ENCODE measurements at places on chromosomes 2 and 18. TPM values are rescaled to one million over a fixed set of nuclear protein-coding genes. Genes with fewer than 3 reads are reported as not detected.

GRCh38 chr2:141317986-141318385 lies 812.8 kb downstream of the LRP1B start:
- DNase-seq: no peak
- H3K36me3 ChIP-seq: no peaks in the 10 kb centered on the region
- no peak overlapping the region for H3K4me3 ChIP-seq
- H3K27me3 ChIP-seq: no peaks in the 10 kb centered on the region
- no peak overlapping the region for H3K27ac ChIP-seq
- no peaks in the 10 kb centered on the region for H3K4me1 ChIP-seq

GRCh38 chr2:109148117-109148746 lies 19.2 kb downstream of the SH3RF3 start:
- no peak overlapping the region for H3K4me3 ChIP-seq
- no peak for DNase-seq
- no peaks in the 10 kb centered on the region for H3K36me3 ChIP-seq
- H3K27me3 ChIP-seq: no peaks in the 10 kb centered on the region
- H3K4me1 ChIP-seq: no peaks in the 10 kb centered on the region

DNA sequence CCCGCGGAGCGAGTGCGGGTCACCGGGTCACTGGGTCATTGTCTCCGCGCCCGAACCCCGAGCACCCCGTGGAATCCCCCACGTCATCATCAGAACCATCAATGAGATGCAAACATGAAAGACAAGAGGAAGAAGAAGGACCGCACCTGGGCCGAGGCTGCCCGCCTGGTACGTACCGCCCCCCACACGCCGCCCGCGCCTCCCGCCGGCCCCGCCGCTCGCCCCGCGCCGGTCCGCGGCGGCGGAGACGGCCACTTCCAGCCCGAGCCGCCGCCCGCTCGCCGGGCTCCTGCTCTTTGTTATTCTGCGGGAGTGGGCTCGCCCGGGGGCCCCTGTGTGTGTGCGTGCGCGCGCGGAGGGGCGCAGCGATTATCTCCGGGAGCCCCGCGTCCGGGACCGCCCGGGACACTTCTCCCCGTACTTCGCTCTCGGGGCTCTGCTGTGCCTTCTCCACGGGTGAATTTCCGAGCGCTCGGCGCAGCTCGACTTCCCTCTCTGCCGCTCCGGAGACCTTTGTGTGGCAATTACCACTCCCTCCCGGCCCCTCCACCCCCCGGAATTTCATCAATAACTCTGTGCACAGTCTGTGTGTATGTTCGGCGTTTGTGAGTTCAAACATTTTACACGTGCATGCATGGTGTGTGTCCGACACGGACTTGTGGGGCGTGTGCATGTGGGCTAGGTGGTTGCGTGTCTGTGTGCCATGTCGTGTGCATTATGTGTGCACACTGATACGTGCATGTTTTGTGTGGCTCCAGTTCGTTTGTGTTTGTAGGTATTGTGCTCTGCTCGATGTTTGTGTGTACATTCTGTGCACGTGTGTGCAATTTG lies 714 bp downstream of the ASXL3 start:
- peaks cover 5% of the 10 kb centered on the region for H3K4me1 ChIP-seq
- peak overlapping the region; percentile 45 for H3K27ac ChIP-seq
- no peaks in the 10 kb centered on the region for H3K27me3 ChIP-seq
- peak overlapping the region; percentile 59 for H3K4me3 ChIP-seq
- H3K36me3 ChIP-seq: no peaks in the 10 kb centered on the region
- DNase-seq: peak; percentile 68

DNA sequence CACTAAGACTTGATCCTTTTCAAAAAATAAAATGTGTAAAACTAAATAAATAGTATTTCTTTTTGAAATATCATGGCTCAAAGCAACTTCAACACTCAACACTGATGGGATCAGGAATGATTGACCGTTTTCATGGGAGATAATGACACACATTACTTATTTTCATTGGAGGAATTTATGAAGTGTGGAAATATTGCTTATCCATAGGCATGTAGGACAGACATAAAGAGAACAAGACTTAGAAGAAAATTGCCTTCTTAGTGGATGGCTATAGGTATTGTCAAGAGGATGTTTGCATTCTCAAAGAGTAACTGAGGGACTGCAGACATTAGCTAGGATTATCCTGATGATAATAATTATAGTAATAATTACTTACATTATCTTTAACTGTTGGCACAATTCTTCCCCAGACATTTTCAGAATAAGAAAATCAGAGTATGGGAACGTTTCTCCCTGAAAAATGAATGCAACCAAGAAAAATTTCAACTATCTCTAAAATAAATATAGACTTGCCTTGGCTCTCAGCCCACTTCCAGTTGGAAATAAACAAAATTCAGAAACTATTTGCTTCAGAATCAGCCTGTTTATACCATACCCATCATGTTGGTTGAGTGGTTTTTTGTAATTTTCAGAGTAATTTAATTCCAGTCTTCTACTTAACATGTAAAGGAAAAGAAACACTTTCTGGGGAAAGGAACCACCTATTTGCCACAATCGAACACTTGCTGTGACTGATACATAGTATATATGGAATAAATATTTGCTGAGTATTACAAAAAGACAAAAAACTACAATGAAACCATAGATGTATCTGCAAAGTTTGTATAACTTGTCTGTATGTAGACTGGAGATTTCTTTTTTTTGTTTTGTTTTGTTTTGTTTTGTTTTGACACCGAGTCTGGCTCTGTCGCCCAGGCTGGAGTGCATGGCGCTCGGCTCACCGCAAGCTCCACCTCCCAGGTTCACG lies 165.7 kb downstream of the TMX3 start:
- no peak overlapping the region for H3K4me3 ChIP-seq
- no peaks in the 10 kb centered on the region for H3K36me3 ChIP-seq
- no peak overlapping the region for H3K27ac ChIP-seq
- no peaks in the 10 kb centered on the region for H3K4me1 ChIP-seq

GRCh38 chr2:36438449-36438977 lies 82.9 kb downstream of the CRIM1 start:
- peaks cover 9% of the 10 kb centered on the region for H3K4me1 ChIP-seq
- H3K4me3 ChIP-seq: no peak overlapping the region
- H3K27me3 ChIP-seq: no peaks in the 10 kb centered on the region
- no peak for DNase-seq

DNA sequence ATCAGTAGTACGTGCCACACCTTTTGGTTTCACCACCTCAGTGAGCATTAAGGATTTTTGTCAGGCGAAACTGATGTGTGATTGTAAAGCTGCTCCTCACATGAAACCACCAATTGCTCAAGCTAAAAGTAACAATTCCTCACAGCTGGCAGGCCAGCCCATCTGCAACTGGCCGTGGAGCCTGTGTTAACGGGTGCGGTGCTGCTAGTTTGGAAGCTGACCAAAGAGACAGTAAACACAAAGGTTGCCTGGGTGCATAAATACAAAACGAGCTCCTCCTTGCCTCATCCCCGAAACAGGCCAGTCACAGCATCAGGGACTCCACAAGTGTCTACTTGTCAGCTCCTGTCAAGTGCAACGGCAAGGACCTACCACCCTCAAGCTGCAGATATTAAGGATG lies 32.0 kb downstream of the LGALSL start:
- no peak overlapping the region for H3K4me3 ChIP-seq
- no peaks in the 10 kb centered on the region for H3K27me3 ChIP-seq
- H3K27ac ChIP-seq: no peak overlapping the region

Gene LRRC30
- total RNA-seq: not detected

Gene FAM228A
- total RNA-seq: 0.80 TPM

Gene TUBA3E
- not detected for total RNA-seq

- no peak overlapping the region for H3K27ac ChIP-seq
- no peaks in the 10 kb centered on the region for H3K27me3 ChIP-seq
- H3K36me3 ChIP-seq: no peaks in the 10 kb centered on the region
These were observed 44.5 kb downstream of the EML6 start for GRCh38 chr2:54767921-54768320.

DNA sequence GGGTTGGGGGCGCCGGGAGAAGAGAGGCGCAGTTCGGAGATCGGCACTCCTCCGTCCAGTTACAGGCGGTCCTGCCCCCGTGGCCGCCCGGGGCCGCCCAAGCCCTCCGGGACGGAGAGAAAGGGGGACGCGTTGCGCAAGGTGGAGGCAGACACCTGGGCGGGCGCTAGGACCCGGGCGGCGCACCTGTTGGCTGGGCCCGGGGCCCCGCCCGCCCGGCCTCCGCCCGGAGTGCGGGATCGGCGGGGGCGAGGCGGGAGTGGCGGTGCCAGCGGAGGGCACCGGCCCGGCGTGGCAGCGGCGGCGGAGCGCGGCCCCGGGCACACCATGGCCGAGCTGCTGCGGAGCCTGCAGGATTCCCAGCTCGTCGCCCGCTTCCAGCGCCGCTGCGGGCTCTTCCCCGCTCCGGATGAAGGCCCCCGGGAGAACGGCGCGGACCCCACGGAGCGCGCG lies at the start of gene SGPP2:
SGPP2 (plus strand) TSS at position 268 of the 453 bp plus-strand sequence; CDS start at position 328, 60 bp downstream.
- peaks cover 36% of the 10 kb centered on the region for H3K27me3 ChIP-seq
- H3K36me3 ChIP-seq: no peaks in the 10 kb centered on the region
- H3K4me3 ChIP-seq: peak within 1 kb of the TSS; percentile 60
- H3K27ac ChIP-seq: peak within 1 kb of the TSS; percentile 62
- DNase-seq: no peak

DNA sequence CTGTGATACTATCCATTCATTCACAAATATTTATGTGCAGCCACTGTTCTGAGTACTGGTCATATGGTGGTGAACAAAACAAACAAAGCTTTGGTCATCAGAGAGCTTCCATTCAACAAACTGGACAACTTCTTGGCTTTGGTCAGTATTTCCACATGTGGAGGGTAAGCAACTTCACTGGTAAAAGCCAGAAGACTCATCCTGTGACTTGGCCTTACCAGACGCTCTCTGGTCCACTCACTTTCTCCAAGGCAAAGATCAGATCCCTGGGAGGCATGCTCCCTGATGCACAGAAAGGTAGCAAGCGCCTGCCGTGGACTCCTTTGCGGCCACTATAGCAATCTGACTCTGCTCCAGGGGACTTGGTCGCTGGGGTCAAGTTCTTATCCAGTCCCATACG lies 179.5 kb downstream of the EN1 start:
- H3K27ac ChIP-seq: no peak overlapping the region
- H3K4me3 ChIP-seq: no peak overlapping the region
- no peaks in the 10 kb centered on the region for H3K36me3 ChIP-seq
- H3K4me1 ChIP-seq: peaks cover 23% of the 10 kb centered on the region
- no peaks in the 10 kb centered on the region for H3K27me3 ChIP-seq

Gene KATNAL2
- total RNA-seq: 6.4 TPM

DNA sequence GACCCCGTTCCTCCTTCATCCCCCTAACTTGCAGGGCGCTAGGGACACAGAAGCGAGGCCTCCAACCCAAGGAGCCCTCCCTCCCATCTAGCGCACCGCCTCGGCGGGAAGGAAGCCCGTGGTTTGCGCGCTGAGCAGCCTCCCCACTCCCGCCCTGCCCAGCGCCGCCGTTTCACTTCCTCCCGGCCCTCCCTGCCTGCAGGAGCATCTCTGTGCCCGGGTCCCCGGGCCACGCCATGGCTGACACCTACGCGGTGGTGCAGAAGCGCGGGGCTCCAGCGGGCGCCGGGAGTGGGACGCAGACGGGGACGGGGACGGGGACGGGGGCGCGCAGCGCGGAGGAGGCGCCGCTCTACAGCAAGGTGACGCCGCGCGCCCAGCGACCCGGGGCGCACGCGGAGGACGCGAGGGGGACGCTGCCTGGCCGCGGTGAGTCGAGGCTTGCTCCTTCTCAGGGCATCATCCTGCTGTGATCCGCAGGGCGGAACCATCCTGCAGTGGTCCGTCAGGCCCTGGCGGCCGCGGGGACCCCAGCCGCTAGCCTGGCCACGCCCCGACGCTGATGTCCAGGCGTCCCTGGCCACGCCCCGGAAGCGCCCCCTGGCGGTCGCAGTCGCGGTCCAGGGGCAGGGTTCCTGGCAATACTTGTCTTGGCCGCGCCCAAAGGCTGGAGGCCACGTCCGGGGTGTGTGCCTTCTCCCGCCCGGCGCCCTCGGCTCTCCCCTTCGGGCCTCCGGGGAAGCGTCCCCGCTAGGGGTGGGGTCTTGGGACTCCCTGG lies 16.4 kb downstream of the PTPN18 start:
- H3K36me3 ChIP-seq: no peaks in the 10 kb centered on the region
- no peaks in the 10 kb centered on the region for H3K4me1 ChIP-seq
- DNase-seq: peak; percentile 92
- H3K27ac ChIP-seq: peak overlapping the region; percentile 98
- peak overlapping the region; percentile 86 for H3K4me3 ChIP-seq
- no peaks in the 10 kb centered on the region for H3K27me3 ChIP-seq

Gene HOXD10
- total RNA-seq: 0.54 TPM

GRCh38 chr2:235382601-235383000 lies 111.2 kb upstream of the AGAP1 start:
- H3K27ac ChIP-seq: no peak overlapping the region
- no peaks in the 10 kb centered on the region for H3K27me3 ChIP-seq
- no peak overlapping the region for H3K4me3 ChIP-seq
- H3K36me3 ChIP-seq: no peaks in the 10 kb centered on the region
- no peak for DNase-seq

DNA sequence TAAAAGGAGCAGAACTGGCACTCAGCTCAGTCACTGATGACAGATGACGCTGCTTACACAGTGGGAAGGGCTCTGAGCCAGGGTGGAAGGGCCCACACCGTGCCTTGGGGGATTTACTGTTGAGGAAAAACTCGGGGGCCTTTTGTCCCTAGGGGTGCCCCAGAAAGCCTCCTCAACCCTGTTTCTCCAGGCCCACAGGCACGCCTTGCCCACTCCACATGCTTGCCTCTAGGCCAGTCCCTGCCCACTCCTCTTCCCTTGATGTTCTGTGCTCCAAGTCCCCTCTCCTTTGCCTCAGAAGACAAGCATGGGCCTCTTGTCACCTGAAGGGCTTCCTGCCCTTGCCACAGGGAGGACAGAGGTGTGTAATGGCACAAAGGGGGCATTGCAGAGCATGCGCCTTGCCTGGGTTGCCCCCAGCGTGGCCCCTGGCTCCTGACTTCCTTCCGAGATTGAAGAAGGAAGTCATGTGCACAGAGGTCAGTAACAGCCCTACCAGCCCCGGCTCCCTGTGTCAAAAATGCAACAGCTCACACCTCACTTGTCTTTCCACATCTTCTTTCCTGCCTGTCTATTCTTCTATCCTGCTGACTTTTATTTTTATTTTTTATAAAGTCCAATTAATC lies 65.1 kb downstream of the LIPG start:
- no peak overlapping the region for H3K27ac ChIP-seq
- no peak overlapping the region for H3K4me3 ChIP-seq
- H3K4me1 ChIP-seq: peaks cover 7% of the 10 kb centered on the region
- DNase-seq: no peak
- no peaks in the 10 kb centered on the region for H3K36me3 ChIP-seq

Gene SPAG16
- 28.1 TPM for total RNA-seq

Gene CLEC4F
- total RNA-seq: 0.58 TPM

DNA sequence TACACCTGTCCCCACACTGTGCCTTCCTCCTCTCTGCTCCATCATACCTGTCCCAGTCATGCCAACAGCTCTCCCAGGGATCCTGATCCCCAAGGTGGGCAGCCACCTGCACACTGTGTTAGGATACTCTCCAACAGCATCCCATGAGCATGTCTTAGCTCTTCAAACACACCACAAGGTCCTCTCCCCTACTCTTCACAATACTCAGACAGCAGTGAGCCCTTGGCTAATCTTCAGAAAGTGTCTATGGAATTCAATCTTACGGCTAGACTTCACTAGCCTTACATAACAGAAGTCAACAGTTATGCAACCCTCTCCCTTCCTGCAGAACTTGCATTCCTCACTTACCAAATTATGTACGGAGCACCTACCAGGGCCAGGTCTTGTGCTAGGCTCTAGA lies 79.9 kb downstream of the MYO5B start:
- H3K4me1 ChIP-seq: peaks cover 11% of the 10 kb centered on the region
- no peak for DNase-seq
- no peak overlapping the region for H3K4me3 ChIP-seq
- H3K27me3 ChIP-seq: no peaks in the 10 kb centered on the region
